ENCODE measurements at places on chromosomes 4 and X.

DNA sequence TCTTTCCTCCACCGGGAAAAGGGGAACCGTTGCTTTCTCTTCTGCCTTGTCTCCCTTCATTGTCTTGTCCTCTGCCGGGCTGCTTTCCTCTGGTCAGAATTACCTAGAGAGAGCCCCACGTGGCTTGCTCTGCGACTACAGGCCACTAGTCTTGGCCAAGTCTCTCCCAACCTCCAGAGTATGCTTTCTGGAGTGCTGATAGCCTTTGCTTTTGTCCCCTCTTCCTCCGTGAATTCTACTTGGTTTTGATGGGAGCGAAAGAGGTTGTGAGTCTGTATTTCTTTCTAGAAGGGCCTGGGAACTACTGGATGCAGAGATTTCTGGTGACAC lies 5.3 kb upstream of the POU4F2 start:
- no peak for DNase-seq

DNA sequence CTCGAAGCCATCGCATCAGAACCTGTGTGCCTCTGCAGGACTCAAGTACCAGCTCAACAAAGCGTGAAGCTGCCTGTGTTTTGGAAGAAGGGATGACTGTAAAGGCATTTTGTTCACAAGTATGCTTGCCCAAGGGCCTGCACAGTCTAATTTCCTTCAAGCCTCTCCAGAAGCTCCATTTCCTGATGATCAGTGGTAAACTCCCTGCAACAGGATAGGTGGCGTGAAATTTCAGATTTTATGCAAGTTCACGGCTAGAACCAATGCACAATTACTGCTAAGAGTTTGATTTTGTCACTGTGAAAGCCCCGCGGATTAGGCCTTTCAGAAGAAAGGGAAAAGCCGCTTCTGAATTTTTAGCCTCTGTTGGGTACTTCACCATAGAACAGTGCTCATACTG lies 89.2 kb upstream of the TAPT1 start:
- DNase-seq: no peak

DNA sequence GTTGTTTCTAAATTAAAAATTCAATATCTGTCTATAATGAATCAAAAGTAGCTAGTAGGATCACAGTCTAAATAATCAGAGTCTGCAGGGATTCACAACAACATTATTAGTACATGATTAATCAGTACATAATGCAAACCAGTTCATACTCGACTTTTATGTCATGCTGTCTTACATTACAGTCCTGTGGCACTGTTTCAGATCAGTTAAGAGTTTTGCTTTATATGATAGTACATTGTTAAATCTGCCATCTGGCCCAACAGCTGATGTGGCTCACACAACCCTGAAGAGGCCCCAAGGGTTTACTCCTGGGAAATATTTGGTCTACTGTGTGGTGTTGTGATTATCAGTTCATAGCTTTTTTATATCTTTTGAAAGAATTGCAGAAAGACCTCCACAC lies 247.1 kb upstream of the ETNPPL start:
- DNase-seq: no peak

- no peak for DNase-seq
Measured at GRCh38 chr4:55096619-55097018, 28.8 kb downstream of the KDR start.

DNA sequence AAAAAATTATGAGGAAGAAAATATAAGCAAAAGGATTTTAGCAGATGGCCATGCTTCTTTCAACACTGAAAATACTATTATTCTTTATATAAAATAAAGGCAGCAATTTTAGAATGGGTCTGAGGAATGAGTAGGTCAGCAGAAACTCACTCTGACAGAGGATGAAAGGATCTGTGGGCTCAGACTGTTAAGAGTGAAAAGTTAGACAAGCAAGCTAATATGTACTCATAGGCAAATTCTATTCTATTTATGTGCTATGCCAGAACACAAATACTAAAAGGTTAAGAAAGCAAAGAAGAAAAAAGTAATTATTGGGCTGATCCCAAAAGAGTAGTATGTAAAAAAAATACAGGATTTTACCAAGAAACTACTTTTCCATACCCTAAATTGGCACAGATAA lies 13.9 kb downstream of the LCORL start:
- no peak for DNase-seq

DNA sequence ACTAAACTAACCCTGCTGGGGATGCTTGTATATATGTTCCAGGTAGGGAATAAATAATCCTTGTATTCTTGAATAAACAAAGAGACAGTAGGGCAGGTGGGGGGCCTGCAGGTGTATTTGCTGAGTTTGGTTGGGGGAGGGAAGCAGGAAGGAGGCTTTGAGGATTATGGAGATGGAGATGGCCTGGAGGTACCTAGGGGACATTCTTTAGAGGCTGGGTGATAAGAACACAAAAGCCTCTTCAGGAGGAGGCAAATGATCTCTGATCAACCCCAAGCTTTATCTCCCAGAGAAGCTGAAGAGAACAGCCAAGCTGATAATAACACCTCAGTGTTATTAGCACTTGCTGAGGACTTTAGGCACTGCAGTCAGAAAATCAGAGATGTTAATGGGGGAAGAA lies 187.7 kb downstream of the MGST2 start:
- DNase-seq: no peak

DNA sequence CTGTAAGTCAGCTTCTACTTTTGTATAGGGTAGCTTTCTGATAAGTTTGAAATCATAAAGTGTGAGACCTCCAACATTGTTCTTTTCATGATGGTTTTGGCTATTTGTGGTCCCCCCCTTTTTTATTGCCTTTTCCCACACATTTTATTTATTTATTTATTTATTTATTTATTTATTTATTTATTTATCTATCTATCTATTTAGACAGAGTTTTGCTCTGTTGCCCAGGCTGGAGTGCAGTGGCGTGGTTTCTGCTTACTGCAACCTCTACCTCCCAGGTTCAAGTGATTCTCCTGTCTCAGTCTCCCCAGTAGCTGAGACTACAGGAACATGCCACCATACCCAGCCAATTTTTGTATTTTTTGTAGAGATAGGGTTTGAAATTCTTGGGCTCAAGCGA lies 9.7 kb upstream of the MTHFD2L start:
- DNase-seq: no peak

GRCh38 chr4:11480683-11481082 lies 52.0 kb upstream of the HS3ST1 start:
- DNase-seq: no peak

- no peak for DNase-seq
Measured at GRCh38 chrX:65871671-65872311, 168.1 kb downstream of the VSIG4 start.

GRCh38 chr4:83240379-83240875 lies 44.2 kb downstream of the COQ2 start:
- no peak for DNase-seq

- DNase-seq: no peak
Measured at GRCh38 chr4:119050527-119051090, 85.0 kb upstream of the MYOZ2 start.

DNA sequence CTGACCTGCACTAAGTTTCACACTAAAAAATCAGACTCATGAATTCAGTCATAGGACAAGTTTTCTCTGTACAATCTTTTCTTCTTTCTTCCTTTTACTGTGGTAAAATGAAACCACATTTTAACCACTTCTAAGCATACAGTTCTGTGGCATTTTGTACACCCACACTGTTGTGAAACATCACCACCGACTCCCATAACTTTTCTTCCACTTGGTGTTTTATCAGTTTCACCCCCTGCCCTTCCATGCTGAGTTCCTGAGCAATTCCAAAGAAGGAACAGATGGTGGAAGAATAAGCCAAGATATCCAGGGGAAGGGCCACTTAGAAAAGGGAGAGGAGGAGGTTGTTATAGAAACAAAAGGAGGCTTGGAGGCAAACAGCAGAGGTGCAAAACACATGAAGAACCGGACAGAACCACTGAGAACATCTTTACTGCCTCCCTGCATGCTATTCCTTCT lies 22.6 kb downstream of the SLC25A4 start:
- no peak for DNase-seq

DNA sequence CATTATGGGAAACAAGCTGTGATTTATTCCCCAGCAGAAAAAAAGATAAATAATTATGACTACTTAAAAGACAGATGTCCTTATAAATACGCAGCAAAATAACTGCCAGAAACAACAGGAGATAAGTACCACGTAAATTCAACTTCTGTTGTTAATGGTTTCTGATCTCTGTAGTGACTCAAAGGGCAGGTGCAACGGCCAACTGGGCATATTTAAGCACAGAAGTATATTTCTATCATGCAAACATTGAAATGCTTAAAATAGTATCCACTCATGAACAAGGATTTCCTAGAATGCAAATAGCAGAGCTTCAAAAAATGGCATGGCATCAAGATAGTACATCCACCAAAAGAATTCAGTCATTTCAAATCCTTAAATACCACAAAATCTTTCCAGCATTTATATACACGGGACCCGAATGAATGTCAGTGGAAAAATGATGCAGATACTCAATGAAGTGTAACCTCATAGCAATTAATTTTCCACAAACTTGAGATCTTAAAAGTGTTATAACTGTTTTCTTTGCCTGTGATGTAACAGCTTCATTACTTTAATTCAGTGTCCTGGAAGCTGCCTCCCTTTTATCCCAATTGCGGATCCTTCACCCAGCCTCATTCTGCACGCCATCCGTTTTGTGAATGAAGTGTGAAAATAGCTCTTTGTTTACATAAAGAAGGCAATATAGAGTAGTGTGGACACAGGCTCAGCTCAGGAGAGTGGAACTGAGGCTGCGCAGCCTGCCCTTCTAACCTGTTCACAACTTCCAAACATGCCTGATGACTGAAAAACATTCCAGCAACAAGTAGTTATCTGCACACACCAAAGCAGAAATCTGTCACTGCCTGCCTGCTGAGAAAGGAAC lies 10.2 kb downstream of the PDGFC start:
- DNase-seq: no peak

DNA sequence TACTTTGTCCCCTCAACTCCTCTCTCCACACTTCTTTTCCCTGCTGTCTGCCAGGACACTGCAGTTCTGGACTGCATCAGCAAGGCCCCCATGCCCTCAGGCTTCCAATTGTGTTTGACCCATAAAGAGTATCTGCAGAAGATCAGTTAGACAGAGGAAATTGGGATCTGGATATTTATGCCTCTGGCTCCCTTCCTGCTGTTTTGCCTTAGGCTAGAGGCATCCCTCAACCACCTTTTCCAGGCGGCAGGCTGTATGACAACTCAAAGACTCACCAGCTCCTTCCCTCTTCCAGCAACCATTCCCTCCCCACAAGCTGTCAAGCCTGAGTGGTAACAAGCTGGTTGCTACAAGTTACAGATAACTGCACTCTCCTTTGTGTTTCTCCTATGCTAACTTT lies 66.4 kb upstream of the NDP start:
- DNase-seq: no peak

DNA sequence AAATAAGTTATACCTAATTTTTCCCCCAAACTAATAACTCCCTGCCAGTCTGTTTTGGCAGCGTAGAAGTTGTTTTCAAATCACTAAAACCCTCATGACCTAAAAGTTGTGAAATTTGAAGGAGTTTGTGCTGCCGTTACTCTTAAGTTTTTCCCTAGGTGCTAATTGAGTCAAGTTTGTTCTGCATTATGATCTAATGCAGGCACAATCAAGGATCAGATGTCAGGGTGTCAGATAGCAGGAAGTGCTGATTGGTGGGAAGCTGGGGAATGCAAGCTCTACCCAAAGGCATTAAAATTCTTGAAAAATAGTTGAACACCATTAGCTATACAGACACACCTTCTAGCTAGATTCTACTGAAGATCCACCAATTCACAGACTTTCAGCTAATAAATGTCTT lies 51.9 kb downstream of the ARX start:
- DNase-seq: no peak

DNA sequence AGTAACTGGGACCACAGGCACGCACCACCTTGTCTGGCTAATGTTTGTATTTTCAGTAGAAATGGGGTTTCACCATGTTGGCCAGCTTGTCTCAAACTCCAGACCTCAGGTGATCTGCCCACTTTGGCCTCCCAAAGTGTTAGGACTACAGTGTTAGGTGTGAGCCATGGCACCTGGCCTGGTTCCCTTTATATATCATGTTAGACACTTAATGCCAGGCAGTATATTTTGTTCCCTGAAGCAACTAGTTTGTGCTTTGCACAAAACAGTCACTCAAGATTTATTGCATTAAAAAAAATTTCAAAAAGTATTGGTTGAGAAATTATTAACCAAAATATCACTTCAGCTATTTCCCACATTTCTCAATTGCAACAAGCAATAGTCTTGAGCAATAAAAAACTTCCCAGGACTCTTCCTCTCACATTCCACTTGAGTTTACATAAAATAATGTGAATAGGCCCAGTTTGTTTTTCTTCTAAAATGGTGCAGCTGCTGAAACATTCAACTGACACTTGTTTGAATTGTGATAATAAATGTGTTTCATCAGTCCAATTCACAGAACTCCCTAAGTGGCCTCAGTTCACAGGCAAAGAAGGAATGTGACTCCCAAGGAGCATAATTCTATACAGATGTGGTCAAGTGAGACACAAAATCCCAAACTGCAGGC lies 22.7 kb downstream of the CXCL1 start:
- no peak for DNase-seq

GRCh38 chrX:101009090-101009489 lies 39.6 kb downstream of the ARL13A start:
- DNase-seq: no peak

GRCh38 chr4:26893491-26893890 lies 32.9 kb downstream of the STIM2 start:
- no peak for DNase-seq

DNA sequence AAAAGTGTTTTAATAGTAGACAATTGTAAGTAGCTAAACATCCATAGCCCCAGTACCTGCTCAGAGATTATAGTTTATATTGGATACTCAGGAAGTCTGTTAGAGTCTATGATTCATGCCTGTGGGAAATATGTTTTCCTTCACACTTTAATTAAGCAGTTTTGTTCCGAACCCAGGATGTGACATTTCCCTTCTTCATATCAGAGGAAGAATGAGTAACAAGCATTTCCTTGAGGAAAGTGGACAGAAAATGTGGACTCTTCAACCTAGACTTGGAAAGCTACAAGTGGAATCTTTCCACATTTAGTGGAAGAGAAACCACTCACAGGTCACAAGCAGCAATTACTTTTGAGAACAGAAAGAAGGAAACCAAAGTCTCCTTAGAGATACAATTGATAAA lies 419.4 kb downstream of the C4orf33 start:
- DNase-seq: no peak

DNA sequence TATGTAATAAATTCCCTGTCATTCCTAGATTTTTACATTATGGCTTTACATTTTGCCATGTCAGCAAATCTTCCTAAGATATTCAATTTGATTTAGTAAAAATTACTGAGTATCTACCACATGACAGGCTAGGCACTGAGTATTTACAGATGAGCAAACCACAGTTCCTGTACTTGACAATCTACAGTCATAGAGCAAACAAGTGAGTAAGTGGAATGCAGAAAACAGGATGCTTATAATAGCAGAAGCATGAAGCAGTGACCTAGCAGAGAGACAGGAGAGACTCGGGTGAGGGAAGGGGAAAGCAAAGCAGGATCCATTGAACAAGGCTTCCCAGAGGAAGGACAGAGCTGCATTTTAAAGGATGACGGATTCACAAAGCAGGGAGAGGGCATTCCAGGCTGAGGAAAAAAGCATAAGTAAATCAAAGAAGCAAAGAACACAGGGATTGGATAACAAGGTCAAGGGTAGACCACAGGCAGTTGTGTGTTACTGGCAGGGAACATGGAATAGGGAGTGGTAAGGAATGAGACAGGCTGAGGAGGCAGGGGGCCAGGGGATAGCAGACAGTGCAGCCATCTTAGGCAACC lies 124.7 kb upstream of the C1QTNF7 start:
- DNase-seq: no peak

Measured in stimulated activated CD4-positive, alpha-beta T cell treated with anti-CD3 and anti-CD28 coated beads, Interleukin-15, amount 100 ng/mL, for 1 hour (primary cell).